Activated CD4-positive, alpha-beta T cell treated with anti-CD3 and anti-CD28 coated beads, Interleukin-2, amount 10 ng/mL, durations not matched to agents 24 days and 14 days (primary cell): ENCODE measurements at places on chromosomes 16 and 17. TPM values are rescaled to one million over a fixed set of nuclear protein-coding genes. Genes with fewer than 3 reads are reported as not detected.

- no peak for DNase-seq
Measured at GRCh38 chr17:42284566-42284965, 3.7 kb upstream of the STAT5A start.

DNA sequence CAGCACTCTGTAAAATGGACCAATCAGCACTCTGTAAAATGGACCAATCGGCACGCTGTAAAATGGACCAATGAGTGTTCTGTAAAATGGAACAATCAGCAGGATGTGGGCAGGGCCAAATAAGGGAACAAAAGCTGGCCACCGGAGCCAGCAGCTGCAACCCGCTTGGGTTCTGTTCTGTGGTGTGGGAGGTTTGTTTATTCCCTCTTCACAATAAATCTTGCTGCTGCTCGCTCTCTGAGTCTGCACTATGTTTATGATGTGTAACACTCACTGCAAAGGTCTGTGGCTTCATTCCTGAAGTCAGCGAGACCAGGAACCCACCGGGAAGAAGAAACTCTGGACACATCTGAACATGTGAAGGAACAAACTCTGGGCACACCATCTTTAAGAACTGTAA, 20.5 kb downstream of the TMEM100 start:
- no peak for DNase-seq

- DNase-seq = no peak
Measured at GRCh38 chr17:28963841-28964240, 12.5 kb upstream of the PHF12 start.

- peak; percentile 66 for DNase-seq
Measured at GRCh38 chr16:4681471-4682083, 11.8 kb upstream of the NUDT16L1 start.

- peak; percentile 78 for DNase-seq
Measured at GRCh38 chr17:44084131-44084538, 13.6 kb downstream of the G6PC3 start.

GRCh38 chr17:15943971-15944758, 765 bp upstream of the ADORA2B start:
- DNase-seq = no peak

DNA sequence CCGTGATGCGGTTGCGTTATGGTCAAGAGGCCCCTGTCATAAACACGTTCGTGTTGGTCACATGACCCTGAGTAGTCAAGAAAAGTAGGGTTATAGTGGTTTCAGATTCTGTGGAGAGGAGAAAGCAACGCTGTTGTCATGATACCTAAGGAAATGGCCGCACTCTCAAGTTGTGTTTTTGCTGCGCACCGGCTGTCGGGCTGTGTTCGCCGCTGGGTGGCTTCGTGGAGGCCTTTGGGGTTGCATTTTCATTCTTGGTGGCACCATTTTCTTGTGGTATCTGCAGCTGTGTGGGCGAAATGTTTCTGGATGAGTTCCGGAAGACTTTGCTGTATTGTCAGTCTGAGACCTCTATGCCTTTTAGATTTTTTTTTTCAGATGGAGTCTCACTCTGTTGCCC, 35.0 kb downstream of the DEF8 start:
- DNase-seq = no peak

GRCh38 chr17:67434061-67434525, 57.0 kb downstream of the PITPNC1 start:
- peak; percentile 78 for DNase-seq

- DNase-seq = peak; percentile 92
Measured at GRCh38 chr16:89922884-89923639, at the start of gene TUBB3. TUBB3 (plus strand) TSS chr16:89923342; CDS start chr16:89923402, 60 bp downstream.

DNA sequence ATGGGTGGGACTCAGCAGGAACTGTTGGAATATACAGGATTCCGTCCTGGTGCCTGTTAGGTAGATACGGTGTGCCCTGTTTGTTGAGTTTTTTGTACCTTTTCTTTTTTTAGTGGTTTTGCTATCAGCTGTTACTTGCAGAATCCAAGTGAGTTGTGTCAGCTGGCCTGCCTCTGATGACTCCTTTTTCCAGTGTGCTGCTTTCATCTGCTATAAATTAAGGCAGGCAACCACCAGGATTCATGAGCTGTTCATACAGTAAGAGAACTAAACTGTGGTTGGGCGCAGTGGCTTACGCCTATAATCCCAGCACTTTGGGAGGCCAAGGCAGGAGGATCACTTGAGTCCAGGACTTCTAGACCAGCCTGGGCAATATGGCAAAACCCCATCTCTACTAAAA, 79.9 kb downstream of the WNT3 start:
- no peak for DNase-seq

- DNase-seq = peak; percentile 57
Measured at GRCh38 chr16:12677502-12677901, 126.2 kb downstream of the CPPED1 start.

DNA sequence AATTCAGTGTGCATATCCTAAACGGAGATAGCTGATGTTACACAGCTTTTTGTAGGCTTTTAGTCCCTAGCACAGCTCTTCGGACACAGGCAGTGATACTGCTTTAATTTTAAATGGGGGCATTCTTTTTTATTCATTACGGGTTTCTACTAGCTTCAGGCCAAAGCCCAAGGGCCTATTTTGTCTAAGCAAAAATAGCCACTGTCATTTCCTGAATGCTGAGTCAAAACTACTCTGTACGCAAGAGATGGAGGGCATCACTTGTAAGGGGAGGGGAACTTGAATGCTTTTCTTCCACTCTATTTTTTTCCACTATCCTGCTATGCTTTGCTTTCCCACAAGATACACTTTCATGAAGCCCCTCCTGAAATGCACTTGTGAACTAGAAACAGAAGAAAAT, 360.7 kb downstream of the PMP22 start:
- no peak for DNase-seq

DNA sequence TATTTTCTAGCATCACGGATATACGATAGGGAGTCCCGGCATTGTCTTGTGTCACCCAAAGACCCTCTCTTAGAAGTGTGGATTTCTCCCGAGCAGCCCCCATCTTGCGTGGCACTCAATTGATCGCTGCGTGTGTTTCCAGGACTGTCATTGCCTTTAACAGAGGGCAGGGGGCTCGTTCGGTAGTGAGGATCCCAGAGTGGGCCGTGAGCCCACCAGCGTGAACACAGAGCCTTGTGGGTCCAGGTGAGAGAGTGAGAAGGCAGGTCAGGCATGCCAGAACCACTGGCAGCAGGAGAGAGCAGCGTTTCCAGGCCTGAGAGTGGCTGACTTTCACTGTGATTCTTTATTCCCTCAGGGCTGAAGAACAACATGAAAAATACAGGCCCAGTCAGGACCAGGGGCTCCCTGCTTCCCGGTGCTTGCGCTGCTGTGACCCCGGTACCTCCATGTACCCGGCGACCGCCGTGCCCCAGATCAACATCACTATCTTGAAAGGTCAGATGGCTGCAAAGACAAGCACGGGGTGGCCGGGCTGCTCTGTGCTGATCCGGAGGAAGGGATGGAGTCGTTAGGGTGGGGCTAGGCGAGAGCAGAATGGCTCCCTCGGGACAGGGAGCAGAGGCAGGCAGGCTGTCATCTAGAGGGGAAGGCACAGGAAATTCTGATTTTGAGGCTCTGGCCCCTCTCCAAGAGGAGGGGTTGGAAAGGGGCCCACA, 22.4 kb downstream of the C1QTNF1 start:
- DNase-seq = no peak

DNA sequence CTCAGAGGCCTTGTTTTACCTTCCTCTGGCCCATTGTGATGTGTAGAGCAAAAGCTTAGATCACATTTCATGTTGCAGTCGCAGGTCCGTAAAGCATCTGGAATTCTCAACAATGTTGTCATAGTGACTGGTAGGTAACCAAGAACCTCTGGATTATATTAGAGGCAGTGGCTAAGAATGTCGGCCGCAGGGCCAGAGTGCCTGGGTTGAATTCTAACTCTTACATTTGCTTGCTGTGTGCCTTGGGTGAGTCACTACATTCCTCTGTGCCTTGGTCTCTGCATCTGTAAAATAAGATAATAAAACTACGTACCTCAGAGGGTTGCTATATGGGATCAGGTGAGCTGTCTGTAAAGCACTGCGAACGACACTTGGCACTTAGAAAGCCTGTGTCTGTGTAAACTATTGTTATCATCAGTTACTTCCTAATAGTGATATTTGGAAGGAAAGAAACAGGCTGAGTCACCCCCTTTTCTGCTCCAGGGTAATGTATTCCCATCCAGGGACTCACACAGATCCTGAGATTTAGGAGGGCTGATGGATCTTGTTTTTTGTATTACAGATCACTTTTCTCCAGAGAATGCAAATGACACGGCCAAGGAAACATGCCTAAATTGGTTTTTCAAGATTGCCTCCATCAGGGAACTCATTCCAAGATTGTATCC, 52.2 kb downstream of the VPS35L start:
- DNase-seq = no peak

GRCh38 chr17:82343560-82343959, 10.0 kb upstream of the SECTM1 start:
- DNase-seq = no peak

DNA sequence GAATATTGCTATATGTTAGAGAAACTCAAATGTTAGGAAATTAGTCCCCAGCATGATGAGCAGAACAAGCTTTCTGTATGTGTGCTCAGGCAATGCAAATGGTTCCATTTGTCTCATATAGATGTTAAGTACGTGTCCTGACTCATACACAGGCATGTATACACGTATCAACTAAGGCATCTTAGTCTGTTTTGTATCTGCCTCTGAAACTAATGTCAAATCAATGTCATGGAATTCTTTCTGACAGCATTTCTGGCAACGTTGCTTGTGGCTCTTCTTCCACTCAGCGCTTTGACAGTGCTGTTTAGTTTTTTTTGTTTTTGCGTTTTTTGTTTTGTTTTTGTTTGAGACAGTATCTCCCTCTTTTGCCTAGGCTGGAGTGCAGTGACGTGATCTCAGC, 111.9 kb downstream of the CNTNAP4 start:
- DNase-seq = no peak

GRCh38 chr17:57006040-57006439, 28.1 kb downstream of the SCPEP1 start:
- no peak for DNase-seq

GRCh38 chr16:64391063-64391600, 730.7 kb downstream of the CDH11 start:
- no peak for DNase-seq

DNA sequence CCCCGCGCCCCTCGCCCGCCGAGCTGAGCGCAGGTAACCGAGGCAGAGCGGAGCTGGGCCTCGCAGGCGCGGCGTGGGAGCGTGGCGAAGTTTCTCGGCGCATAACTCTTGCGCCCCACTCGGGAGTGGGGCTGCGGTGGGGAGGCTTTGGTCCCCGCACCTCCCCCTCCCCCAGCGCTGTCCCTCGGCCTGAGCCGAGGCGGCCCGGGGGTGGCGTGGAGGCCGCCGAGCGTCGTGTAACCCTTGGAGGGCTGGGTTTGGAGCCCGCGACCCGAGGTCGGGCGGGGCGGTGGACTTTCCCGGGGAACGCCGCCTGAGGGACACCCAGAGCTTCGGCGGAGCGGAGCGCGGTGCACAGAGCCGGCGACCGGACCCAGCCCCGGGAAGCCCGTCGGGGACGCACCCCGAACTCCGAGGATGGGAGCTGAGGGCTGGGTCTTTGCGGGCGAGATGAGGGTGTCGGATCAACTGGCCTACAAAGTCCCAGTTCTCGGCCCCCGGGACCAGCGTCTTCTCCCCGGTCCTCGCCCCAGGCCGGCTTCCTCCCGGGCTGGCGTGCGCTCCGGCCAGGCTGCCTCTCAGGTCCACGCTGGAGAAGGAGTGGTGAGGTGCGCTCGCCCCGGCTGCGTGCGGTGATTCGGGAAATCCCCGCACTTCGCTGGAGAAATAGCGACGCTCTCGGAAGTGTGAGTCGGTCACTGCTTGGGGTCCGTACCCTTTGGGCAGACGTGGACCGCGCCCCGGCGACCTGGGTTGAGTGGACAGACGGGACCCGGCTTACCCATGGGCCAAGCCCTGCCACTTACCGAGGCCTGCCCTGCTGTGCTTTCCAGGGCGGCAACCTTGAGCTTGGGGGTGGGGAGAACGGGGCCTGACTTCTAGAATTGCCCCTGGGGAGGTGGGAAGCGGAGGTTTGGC, 168.4 kb downstream of the RAB11FIP4 start:
- no peak for DNase-seq

DNA sequence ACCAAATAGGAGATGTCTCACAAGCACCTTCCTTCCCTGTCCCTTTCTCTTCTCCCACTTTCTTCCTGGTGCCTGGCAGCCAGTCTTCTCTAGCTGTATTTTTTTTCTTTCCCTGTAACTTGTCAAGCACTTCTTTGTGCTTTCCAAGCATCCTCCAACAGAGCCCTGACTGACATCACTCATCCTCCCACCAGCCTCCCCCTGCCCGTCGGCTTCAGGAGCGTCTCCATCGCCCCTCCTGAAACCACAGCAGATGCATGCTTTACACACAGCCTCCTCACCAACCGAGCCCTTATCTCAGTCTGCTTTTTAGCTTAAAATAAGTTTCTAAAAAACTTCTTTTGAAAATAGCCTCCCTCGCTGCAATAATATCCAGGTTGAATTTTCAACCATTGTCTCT, 268.7 kb upstream of the CDH5 start:
- DNase-seq = no peak

DNA sequence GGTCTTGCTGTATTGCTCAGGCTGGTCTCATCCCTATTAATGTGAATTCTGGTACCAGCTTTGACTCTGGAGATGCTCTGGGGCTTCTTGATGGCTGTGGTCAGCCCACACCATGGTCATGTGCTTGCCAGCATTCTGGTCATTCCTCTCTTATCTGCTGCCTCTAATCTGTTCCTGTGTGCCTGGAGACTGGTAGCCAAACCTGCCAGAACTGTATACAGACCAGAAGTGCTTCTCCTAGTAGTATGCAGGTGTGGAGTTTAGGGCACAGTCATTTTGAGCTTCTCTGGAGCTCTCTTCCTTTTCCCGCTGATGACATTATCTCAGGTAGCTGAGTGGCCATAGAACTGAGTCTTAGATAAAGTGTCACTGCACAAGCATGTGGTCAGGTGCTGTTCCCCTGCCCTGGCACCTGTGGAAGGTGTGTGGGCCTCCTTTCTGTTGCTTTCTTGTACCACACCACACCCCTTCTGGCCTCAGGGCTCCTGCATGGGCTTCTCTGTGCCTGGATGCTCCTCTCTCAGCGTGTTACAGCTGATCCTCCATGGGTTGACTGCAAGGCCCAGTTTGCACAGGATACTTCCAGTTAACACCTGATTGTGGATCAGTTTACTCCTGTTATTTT, 162.7 kb downstream of the SPECC1 start:
- DNase-seq = no peak

GRCh38 chr17:40499551-40500189, 1.8 kb downstream of the TNS4 start:
- DNase-seq = no peak

- DNase-seq = peak; percentile 66
Measured at GRCh38 chr17:80892900-80893603, 98.6 kb upstream of the CHMP6 start.

PSMD7 gene
- total RNA-seq = 174 and 178 TPM in 2 replicates

CALCOCO2 gene
- 48.1 and 52.8 TPM in 2 replicates for total RNA-seq

COL1A1 gene
- total RNA-seq = 1.6 and 2.0 TPM in 2 replicates

KCNH6 gene
- not detected in 2 replicates for total RNA-seq

ALDH3A1 gene
- total RNA-seq = not detected in 2 replicates

NPIPB2 gene
- 10.7 and 17.3 TPM in 2 replicates for total RNA-seq

OTOP3 gene
- total RNA-seq = not detected in 2 replicates
